ENCODE measurements at places on chromosomes 16 and 17.

GRCh38 chr16:25817295-25817694 is 125.5 kb downstream of the HS3ST4 start:
- no peak for DNase-seq

DNA sequence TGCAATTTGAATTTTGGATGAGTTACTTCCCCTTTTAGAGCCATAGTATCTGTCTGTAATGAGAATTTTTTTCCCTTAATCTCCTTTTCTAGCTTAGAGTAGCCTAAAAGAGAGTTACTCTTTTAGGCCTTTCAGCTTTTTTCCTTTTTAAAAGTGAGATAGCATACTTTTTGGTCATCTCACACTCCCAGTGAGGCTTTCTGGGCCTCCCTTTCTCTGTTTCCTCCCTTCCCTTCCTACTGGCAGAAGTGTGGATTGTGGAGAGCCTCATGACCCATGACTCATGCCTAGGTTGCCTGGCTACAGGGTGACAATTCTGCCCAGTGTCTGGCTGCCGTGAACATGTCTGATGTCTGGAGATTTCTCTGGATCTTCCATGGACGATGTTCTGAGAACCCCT is 15.2 kb downstream of the KRT23 start:
- no peak for DNase-seq

DNA sequence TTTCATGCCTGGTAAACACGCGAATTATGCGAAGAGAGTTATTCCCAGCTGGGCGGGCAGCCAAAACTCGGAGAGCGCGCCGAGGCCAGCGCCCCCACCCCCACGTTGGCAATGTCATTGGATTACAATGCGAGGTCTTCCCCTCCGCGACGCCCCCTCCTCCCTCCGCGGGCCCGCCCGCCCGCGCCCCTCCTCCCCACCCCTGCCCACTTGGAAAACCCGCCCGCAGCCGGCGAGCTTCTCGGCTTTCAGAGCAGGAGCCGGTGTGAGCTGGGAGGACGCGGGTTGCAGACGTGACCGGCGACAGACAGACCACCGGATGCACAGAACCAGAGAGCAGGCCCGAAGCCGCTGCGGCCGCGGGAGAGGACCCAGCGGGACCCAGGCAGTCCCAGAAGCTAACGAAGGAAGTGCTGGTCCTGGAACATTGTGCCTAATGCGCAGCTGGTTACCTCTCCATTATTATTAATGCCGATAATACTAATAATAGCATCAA is 4.0 kb downstream of the NOG start:
- no peak for DNase-seq

DNA sequence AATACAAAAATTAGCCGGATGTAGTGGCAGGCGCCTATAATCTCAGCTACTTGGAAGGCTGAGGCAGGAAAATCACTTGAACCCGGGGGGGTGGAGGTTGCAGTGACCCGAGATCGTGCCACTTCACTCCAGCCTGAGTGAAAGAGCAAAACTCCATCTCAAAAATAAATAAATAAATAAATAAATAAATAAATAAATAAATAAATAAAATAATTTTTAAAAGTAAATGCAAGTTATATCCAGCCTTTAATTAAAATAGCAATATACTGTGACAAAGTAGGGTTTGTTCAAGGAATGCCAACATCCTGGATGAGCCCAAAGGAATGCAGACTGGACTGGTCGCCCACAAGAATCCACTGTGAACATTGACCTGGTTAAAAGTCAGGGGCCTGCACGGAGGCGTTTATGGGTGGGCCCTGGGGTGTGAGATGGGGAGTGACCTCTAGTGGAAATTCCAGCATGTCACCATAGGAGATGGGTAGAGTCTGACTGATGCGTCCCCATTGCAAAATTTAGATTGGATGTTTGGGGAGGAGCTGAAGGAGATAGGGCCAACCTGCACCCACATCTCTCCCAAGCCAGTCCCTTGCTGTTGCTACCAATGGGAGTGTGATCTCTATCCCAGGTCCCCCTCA is 9.7 kb upstream of the PIK3R5 start:
- DNase-seq, result no peak

DNA sequence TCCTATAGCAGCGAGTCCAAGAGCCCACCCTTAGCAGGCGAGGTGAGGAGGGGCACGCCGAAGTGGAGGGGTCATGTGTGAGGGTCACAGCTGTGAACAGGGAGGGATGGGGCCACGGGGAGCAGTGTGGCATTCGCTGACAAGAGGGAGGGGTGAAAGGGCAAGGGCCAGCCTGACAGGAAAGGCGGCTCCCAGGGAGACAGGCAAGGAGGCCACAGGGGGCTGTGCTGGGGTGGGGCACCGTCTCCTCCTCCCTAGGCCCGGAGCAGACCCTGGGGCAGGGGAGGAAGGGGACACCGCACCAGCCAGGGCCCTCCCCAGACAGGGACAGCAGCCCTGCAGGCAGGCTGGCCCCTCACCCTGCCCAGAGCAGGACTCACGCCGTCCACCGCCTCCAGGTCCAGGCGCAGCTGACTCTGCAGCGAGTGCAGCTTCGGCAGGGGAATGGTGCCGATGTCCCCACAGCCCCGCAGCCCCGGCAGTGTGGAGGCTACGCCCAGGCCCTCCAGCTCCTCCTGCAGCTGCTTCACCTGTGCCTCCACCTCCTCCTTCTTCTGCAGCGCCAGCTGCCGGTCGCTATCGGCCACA is 15.1 kb downstream of the GNPTG start:
- no peak for DNase-seq

Data from activated CD4-positive, alpha-beta T cell treated with anti-CD3 and anti-CD28 coated beads for 1 hour (primary cell).